Left cardiac atrium (tissue), 4 donors: ENCODE measurements at places on chromosomes 5 and 9.

DNA sequence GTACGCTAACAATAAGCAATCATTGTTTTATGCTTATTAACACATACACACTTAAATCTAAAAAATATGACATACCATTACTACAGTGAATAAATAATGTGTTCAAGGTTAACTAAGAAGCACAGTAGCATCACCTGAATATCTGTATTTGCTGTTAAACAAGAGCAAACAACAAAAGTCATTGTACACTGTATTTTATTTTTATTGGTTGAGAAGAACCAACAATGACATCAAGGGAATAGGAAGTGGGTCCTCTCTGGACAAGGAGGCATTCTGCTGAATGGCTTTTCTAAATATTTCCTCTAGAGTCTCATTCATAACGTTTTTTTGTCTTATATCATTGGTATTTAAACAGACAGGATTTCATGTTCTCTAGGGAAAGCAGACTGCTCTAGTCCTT lies 460.4 kb downstream of the CDH9 start:
- DNase-seq = no peak

- no peak for DNase-seq
Measured at GRCh38 chr5:86765778-86766502, 148.2 kb downstream of the COX7C start.

DNA sequence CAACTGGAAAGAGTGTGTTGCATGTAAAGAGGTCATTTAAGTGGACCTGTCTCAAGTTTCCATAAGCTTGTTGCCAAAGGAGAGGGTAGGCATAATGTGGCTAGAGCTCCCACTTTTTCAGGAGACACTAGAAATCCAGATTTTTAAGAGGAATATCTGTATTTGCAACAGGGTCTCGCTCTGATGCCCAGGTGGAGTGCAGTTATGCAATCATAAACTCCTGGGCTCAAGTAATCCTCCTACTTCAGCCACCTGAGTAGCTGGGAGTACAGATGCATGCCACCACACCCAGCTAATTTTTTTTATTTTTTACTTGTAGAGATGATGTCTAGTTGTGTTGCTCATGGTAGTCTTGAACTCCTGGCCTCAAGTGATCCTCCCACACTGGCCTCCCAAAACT lies 183.5 kb downstream of the NIPBL start:
- DNase-seq = no peak

GRCh38 chr9:81123526-81123925 lies 565.8 kb downstream of the TLE1 start:
- no peak for DNase-seq

DNA sequence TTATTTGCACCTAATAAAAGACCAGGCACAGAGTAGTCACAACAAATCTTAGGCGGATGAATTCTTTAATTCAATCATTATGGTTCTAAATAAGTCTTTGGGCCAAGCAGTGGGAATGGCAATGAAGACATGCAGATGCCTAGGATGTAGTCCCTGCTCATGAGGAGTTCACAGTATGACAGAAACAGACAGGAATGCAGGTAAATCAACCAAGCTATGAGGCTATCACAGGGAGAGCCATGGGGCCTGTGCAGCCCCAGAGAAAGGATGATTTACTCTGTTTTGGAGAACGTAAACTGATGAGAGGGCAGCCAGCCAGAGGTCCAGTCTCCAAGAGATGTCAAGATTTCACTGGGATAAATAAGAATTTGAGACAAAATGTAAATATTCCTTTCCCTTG lies 129.4 kb downstream of the TRIM32 start:
- DNase-seq = no peak

GRCh38 chr5:135058331-135058732 lies 24.3 kb upstream of the PITX1 start:
- DNase-seq = no peak

DNA sequence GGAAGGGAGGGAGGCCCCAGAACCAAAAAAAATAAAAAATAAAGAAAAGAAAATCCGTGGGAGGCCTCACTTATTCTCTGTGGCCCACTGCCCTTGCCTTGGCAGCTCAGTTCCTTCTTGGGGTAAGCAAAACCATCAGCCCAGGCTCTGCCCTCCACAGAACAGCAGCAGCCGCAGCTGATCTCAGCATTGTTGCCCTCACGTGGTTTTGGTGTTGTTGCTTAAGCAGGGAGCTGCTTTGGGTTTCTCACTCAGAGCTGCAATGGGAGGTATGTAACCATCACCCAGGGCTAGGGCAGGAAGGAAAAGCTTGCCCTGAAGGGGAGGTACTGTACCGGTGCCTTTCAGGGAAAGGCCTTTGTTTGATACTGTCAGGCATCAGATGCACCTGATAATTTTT lies 374.7 kb upstream of the WWC1 start:
- peak; percentile 19 for DNase-seq

DNA sequence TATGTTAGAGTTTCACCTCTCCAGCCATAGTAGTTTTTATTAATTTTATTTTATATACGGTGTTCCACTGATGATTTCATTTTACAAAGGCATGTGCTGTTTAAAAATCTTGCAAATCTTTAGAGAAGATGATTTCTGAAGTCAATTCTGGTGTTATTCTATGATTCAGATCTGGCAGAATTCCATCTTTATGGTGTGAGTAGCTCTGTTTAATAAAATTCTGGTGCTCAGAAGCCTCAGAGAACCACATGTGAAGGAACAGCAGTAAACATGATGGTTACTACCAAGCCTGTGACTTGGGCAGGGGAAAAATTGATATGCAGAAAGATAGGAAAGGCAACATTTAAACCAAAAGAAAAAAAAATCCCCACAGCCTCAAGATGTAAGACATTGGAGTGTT lies 299.7 kb downstream of the NPR3 start:
- DNase-seq = no peak

DNA sequence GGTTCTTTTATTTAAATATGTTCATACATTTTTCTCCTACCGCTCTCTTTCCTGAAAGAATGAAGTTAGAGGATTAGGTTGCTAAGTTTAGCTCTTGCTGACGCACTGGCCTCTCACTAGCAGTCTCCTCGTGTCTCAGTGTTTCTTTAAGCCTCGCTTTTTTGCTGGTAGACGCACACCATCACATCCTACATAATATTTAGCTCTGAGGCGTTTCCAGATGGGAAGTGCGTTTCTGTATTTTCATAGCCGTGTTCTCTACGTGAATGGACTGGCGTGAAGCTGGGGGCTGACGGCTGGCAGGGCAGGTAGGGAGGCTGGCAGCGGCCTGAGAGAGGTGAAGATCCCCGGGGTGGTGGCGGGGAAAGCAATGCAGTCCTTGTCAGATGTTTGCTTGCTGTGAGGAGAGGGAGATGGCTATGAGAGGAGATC lies 79.2 kb upstream of the SPRY4 start:
- DNase-seq = no peak

GRCh38 chr5:158756871-158757270 lies 342.8 kb downstream of the EBF1 start:
- DNase-seq = no peak

DNA sequence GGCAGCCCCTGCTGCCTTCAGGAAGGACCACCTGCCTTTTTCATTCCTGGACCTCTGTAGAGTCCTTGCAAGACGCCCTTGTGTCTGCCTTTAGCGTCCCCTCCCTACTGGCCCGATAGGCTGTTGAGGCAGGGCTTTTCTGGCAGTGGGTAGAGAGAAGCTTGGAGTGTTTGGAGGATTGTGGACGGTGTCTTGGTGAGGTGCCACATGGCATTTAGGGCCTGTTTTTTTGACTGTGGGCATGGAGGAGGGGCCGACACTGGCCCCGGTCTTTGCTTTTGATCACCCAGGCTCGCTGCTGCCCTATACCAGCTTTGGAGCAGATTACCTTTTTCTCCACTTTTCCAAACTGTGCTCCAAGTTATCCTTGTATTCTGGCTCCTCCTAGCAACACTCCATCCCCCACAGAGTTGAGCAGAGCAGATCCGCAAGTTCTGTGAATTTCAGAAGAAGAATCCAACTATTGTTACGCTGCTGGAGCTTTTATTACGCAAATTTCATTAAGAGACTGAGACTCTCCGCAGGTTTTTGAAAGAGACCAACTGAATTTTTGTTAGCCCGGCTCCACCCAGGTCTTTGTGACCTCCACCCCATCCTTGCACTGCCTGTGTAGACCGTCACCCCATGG lies 34.8 kb upstream of the PRDM12 start:
- DNase-seq = no peak

- no peak for DNase-seq
Measured at GRCh38 chr5:39520232-39520572, 95.4 kb upstream of the DAB2 start.

- DNase-seq = no peak
Measured at GRCh38 chr5:6309949-6310348, 68.4 kb downstream of the MED10 start.

DNA sequence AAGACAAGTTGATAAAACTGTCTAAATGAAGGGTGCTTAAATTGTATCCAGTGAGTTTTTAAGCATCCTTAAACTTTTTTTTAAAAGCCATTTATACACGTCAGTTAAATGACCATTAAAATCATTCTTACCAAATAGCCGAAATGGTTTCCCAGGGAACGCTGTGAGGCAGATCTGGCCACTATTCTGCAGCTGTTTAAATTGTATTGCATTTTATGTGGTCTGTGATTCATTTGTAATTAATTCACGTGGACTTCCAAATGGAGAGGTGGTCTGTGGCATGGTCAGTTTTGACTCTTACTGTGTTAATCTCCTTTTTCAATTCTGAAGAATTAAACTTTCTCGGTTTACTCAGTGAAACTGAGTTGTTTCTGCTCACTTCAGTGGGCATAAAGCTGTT lies 113.7 kb upstream of the OTULINL start:
- no peak for DNase-seq

DNA sequence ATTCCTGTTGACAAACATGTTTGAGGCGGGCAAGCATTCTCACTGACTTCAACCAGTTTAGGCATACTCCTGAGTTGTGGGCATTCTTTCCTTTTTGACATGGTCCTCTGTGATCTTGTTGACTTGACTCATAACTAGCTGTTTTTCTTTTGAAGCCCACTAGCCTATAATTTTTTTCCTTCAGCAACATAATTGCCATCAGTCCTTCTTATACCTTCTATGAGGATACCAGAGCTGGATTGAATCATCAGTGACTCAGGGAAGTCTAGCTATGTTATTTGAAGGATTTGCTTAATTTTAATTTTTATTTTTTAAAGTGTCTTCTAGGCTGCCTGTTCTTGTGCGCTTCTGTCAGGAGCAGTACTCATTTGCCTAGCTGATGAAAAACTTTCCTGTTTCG lies 259.5 kb downstream of the NR3C1 start:
- no peak for DNase-seq

DNA sequence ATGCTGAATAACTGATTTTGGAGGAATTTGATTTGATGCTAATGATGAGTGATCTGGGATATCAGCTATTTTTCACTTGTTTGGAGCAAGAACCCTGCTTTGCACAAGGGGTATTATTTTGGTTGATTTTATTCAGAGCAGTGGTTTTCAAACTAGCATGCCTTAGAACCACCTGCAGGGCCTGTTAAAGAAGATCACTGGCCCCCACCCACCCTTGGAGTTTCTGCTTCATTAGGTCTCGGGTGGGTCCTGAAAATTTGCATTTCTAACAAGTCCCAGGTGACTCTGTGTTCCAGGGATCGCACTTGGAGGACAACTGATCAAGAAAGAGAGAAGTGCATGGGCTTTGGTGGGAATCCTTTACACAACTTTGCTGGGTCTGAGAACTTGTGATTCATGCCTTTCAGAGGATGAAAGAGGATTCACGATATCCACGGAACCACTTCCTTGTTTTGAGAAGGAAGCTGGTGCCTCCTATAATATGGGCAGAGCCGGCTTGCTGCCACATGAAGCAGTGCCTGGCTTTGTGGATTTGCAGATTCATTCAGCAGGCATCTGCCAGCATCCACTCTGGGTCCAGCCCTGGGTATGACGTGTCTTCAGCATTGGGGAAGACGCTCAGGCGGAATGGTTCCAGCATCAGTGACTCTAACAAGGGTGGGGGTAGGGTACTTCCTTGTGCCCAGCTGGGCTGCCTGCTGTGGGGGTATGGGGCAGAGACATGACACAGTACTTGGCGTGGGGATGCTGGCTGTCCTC lies 106.6 kb upstream of the PITX1 start:
- DNase-seq = peak; percentile 42

DNA sequence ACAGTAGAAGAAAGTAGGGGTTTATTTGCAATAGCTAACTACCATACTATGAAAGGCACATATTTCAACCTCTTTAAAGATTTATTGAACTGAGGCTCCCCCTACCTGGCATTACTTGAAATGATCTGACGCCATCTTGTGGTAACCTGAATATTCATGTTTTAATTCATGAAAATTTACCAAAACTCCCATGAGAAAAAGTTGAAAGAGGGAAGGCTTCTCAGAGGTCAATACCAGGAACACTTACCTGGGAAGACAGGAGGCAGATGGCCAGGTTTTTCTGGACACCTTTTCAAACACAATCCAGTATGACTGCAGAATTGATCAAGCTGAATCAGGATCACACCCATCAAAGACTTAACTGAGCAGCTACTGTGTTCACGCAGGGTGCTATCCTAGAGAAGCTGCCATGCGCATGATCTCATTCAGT lies 9.4 kb downstream of the PRELID2 start:
- no peak for DNase-seq

DNA sequence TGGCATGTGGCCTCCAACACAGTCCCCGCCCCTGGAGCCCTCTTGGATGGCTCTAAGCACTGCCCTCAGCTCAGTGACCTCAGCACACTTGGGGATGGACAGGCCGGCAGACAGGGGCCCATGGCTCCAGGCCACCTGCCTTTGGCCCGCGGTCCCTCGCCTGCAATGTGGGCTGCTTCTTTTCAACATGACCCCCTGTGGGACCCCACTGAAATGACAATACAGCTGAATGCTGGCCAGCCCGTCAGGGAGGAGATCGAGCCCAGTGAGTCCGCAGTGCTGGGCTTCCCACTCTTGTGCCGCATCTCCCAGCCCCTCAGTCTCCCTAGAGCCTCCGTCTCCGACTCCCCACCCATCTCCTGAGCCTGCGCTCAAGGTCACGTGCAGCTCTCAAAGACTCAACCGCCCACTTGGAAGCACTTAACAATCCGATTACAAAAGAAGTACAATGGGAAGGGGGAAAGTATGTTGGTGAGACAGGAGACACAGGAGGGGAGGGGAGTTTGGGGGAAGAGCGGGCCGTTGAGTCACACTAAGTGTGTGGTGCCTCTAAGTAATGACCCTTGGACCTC lies 238.9 kb downstream of the HSPA4 start:
- DNase-seq = no peak

GRCh38 chr9:122053064-122053463 lies 40.0 kb downstream of the TTLL11 start:
- DNase-seq = no peak

DNA sequence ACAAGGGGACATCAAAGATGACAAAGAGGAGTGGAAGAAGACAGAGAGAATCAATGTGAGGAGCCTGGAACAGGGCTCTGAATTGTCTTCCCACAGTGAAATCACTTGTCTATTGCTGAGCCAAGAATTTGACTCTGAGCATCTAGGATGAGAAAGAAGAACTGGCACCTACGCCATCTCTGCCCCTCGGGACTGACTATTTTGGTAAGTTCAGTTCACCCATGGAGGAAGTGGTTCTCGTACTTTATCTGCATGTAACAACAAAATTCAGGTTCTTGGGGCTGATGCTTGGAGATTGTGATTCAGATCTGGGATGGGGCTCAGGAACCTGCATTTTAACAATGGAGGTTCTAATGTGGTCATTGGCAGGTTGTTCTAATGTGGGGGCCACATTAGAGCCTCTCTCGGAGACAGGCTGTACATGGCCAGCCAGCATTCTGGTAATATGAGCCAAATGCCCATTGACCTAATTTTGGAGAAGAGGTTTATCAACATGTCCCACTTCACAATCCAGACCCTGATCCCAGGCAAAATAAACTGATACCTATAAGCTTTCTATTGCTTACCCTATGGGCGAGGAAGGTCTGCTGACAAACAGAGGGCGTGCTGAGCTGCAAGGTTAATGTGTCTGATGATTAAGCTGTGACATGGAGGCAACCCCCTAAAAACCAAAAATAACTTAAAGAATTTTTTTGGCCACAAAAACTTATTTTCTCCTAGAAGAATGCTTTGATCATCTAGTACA lies 2.7 kb upstream of the IL12B start:
- DNase-seq = no peak
